Activated CD4-positive, alpha-beta T cell treated with anti-CD3 and anti-CD28 coated beads, Interleukin-10, Interleukin-2, amounts not matched to agents 100 ng/mL and 50 ng/mL, durations not matched to agents 16 hours and 8 hours (primary cell): ENCODE measurements at places on chromosomes 5 and 9.

DNA sequence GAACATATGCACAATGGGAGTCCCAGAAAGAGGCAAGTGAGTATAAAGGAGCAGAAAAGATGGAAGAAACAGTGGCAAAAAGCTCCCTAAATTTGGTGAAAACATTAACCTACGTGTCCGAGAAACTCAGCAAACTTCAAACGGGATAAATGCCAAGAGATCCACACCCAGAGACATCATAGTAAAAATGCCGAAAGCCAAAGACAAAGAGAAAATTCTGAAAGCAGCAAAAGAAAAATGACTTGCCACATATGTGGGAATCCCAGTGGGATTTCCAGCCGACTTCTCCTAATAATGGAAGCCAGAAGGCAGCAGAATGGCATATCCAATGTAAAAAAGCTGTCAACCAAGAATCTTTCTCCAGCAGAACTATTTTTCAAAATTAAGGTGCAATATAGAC is 101.2 kb downstream of the ADAMTS2 start:
- DNase-seq = no peak

GRCh38 chr9:13210306-13210705 is 69.2 kb downstream of the MPDZ start:
- DNase-seq = no peak

- DNase-seq = no peak
Measured at GRCh38 chr5:62707563-62707962, 128.9 kb downstream of the LRRC70 start.

DNA sequence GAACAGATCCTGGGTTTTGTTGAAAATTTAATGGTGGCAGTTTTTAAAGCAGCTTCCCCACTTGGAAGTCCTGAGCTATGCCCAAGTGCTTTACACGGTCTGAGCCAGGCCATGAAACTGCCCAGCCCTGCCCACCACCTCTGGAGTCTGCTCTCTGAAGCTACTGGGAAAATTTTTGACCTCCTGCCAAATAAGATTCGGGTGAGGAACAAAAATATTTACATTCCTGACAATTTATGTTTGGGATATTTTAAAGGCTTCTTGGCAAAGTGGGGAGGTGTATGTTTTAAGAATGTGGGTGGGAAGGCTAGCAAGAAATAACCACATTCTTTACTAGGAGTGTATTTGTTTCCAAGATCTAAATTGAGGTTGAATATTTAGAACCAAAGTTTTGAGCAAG is 50.0 kb downstream of the HACD4 start:
- no peak for DNase-seq

DNA sequence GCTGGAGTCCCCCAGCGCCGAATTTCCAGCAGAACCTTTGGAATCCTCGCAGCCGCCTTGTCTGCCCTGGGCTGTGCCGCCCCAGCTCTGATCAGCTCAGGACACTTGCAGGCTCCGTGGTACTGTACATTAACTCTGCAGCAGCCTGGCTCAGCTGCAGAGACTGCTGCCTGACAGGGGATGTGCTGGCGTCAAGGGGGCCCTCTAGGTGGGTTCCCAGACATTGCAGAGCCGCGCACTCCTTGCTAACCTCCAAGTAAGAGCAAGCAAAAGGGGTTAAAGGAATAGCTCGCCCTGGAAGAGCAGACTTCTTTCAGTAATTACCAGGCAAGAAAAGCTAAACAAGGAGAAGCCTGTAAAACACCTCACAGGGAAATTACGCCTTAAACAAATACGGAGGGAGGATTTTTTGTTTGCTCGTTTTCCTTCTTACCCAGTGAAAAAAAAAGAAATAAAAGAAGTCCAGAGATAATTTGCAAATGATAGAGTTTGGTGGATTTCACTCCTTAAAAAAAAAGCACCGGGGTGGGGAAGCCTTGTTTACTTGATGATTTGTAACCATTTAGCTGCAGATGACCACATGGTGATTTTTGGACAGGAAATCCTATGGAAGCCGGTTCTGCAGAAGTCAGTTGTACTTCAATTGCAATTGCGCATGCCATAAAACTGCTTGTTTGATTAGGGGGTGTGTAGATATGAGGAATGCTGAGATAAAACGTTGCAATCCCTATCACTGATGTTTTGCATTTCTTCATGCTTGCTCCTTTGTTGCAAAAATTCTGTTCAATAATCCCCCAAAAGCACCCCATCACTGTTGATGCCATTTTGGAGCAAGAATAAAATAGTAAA is 305.8 kb downstream of the PDE4D start:
- DNase-seq = no peak

DNA sequence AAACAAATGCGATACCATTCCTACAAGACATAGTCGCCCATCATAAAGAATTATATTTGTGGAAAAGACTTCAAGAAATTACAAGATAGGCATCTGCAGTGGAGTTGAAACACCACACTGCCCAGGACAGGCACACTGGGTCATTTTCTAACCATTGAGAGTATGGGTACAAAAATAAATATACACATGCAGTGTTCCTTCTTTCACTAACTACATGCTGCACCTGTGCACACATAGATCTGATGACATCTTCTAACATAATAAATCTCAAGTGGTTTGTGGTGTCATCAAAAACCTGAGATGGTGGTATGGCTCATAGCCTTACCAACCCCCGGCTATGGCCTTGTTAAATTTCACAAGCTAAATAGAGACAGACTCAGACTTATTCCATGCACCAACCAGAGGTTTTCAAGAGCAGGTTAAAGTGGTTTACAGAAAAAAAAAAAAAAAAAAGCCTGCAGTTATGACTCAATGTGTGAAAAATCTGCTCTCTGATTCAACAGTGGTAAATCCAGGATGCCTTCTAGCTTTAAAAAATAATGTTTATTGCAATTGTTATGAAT is 12.4 kb upstream of the NFIB start:
- DNase-seq = peak; percentile 72

- no peak for DNase-seq
Measured at GRCh38 chr5:172452398-172453205, 1.7 kb downstream of the SH3PXD2B start.

DNA sequence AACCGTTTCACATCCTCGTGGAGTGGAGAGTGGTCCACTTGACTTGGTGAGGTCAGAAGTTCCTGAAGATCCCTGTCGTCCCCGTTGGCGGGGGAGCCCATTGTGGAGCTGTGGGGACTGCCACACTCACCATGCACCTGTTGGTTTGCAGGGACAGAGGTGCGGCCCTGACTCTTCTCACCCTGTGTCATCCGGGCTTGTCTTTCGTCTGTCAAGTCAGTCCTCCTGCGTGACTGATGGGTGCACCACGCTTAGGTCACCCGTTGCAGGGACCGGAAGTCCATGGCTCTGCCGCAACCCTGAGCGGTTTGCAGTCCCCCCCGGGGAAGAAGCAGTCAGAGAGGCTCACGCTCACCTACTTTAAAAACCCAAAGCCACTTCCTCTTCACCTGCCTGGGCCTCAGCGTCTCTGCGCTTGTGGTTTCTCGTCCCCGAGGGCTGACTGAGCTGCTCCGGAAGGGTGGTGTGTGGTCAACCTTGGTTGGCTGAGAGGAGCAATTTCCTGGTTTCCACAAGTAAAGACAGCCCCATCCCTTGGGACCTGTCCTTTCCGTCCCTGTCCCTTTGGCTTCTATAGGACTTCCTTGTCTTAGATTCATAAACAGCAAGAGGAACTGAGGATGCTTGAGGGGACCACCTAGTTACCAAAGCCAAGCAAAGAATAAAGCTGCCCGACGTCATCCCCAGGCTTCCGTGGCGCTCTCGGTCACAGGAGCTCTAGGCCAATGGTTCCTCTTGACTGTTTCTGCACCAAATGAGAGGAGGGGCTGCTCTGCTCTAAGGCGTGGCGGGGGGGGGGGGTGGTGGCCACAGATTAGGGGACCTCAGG is 53.2 kb downstream of the USP20 start:
- peak; percentile 99 for DNase-seq

- DNase-seq = no peak
Measured at GRCh38 chr5:61084658-61085057, 77.6 kb downstream of the SMIM15 start.

- DNase-seq = no peak
Measured at GRCh38 chr5:73892806-73893205, 266.8 kb downstream of the ARHGEF28 start.

GRCh38 chr9:1388216-1388615 is 338.1 kb downstream of the DMRT2 start:
- DNase-seq = no peak

DNA sequence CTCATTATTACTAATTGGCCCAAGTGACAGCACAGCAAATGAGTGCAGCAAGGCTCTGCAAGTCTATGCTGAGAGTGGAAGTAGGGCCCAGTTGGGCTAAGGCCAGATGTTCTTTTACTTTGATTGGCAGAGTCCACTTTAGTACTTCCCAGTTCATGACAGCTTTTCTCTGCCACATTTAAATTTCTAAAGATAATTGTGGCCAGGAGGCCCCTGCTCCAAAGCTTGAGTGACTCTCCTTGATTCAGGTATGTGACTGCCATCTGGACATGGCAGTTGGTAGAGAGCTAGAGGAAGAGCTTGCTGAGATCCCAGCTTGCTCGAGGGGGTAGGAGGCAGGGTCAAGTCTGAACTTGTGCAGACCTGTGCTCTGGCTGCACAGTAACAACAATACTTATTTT is 154.1 kb downstream of the CARTPT start:
- DNase-seq = no peak

GRCh38 chr5:180454752-180455151 is 39.4 kb upstream of the CNOT6 start:
- no peak for DNase-seq

DNA sequence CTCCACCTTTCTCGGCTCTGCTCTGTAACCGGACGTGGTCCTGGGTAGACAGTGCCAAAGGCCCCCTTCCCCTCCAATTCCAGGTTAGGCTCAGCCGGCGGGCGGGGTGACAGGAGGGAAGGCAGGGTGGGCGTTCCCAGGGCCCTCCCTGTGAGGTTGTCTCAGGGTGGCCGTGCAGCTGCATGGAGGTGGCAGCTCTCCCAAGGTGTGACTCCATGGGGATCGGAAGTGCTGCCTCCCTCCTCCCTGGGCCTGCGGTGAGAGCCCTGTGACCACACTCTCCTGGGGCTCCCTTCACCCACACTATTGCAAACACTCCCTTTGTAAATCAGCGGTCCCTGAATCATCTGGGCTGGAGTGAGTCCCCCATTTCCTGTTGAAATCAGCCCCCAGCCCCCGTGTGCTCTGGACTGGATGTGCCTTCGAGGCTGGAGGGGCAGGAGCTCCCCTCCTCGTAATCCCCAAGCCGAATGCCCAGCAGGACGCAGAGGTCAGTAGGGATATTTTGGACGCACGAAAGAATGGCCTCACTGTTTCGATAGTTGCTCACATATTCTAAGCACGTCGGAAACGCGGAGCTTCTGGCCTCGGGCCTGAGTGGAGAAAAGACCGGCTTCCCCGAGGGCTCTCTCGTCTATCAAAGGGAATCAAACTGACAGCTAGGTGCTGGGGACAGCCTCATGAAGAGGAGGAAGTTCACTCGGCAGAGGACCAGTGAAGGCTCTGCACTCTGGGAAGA is 107.6 kb upstream of the COL5A1 start:
- DNase-seq = no peak

GRCh38 chr5:156850206-156850751 is at the start of gene PPP1R2B:
Gene PPP1R2B (plus strand): TSS chr5:156850295. CDS start chr5:156850563, 268 bp downstream.
- no peak for DNase-seq

- peak; percentile 21 for DNase-seq
Measured at GRCh38 chr5:56481428-56482357, 248.6 kb upstream of the ANKRD55 start.

DNA sequence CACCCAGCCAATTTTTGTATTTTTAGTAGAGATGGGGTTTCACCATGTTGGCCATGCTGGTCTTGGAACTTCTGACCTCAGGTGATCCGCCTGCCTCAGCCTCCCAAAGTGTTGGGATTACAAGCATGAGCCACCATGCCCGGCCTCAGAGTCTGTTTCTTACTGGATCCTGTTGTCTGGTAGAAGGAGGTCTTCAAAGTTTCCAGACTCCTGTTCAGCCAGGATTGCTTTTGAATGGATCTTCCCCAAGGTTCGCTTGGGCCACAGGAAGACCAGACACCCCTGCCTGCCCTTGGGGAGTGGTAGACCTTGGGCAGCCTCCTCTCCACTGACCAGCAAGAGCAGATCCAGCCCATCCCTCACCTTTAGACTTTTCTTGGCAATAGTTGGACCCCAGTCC is 7.6 kb upstream of the LCN2 start:
- no peak for DNase-seq

DNA sequence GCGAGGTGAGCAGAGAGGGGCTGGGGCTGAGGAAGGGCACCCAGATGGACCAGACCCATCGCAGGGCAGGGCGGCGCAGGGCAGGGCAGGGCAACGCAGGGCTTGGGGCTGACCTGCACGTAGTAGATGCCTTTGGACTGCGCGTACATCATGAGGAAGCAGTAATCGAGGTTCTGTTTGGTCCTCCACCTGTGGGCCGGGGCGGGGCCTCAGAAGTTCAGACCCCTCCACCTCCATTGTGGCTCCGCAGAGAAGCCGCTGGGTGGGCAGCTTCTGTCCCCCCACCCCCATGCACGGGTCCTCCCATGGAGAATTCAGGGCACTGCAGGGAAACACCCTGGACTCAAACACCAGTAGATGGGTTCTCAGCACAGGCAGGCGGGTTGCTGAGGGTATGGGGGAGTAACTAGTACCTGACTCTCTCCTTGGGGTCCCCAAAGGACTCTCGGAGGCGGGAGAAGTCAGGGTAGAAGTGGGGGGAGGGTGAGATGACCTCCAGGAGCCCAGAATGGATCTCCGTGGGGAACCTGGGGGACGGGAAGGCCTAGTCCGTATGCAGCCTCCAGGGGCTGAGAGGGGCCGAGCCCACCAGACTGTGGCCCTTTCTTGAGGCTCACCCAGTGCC is 6.4 kb downstream of the LTC4S start:
- DNase-seq = no peak

GRCh38 chr9:16310278-16311110 is 560.0 kb downstream of the BNC2 start:
- no peak for DNase-seq

DNA sequence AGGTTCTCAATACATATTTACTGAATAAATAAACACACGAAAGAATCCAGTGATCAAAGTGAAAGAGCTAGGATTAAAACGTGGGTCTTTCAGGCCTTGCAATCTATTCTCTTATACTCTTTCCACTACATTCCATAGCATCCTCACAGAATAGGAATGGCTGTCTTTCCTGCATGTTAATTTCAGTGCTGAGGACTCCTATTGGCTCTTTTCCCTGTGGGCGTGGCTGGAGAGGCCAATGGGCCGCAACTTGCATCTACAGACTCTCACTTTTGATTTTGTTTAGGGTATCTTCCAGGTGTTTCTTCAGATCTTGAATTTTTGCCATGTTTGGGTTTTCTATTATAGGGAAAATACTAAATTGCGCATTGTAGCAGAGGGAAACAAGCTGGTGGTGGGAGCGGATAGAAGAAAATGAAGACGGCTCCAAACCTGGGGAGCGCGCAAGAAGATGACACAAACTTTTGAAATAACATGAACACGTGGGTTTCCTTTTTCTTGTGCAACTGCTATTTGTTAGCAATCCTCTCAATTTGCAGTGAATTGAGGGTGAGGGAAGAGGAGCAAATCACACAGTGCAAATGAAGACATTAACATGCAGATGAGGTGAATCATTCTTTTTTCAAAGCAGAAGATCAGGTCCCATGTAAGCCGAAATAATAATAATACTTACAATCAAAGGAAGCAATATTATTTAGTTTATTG is 93.9 kb downstream of the GCNT1 start:
- no peak for DNase-seq

GRCh38 chr5:135032999-135033861 is 798 bp downstream of the PITX1 start:
- no peak for DNase-seq
